ENCODE measurements at places on chromosomes 4 and X.

DNA sequence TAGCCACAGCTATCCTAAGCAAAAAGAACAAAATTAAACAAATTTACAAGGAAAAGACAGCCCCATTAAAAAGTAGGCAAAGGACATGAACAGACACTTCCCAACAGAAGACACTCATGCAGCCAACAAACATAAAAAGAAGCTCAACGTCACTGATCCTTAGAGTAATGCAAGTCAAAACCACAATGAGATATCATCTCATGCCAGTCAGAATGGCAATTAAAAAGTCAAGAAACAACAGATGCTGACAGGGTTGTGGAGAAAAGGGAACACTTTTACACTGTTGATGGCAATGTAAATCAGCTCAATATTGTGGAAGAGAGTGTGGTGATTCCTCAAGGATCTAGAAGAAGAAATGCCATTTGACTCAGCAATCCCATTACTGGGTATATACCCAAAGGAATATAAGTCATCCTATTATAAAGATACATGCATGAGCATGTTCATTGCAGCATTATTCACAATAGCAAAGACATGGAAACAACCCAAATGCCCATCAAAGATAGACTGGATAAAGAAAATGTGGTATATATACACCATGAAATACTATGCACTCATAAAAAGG is 163.0 kb upstream of the TET2 start:
- DNase-seq, result no peak

- DNase-seq, result no peak
Observed at GRCh38 chrX:31449965-31450364, 378.1 kb upstream of the FTHL17 start.

DNA sequence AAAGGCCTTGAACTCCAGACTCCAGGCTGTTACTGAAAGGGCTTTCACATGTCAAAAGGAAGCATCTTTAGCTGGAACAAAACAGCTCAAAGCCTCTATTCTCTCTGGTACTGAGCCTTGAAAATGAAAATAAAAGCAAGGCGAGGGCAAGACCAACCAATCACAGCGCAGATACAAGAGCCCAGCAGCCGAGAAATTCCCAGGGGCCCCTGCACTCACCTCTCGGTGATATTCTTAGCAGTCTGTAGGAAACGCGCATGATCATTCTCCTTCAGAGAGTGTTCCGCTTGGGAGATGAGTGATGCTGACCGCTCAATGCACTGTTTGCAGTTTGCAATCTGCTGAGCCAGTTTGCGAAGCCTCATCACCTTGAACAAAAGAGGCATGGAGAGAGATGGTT is 138.1 kb downstream of the MID1 start:
- no peak for DNase-seq

DNA sequence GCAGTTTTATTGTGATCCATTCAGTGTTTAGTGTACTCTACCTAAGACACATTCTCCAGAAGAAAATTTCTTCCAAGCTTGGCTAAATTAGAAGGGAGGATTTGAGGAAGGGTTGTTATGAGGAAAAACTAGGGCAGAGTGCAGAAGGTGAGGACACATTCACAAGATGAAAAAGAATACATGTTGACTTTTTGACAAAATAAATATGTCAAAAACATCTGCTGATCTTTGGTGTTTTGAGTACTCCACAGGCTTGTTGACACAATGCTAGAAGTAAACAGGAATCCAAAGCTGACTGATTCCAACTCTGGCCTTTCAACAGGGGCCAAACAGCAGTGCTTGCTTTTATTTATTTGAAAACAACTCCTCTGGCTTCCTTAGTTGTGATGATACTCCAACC is 125.8 kb upstream of the SLC7A11 start:
- no peak for DNase-seq

GRCh38 chrX:2445662-2446623 is 54.8 kb downstream of the DHRSX start:
- DNase-seq, result no peak

- no peak for DNase-seq
Observed at GRCh38 chr4:147862043-147862692, 130.3 kb downstream of the ARHGAP10 start.

All from stimulated activated CD4-positive, alpha-beta T cell treated with anti-CD3 and anti-CD28 coated beads, Interleukin-2, amount 100 ng/mL, for 48 hours (primary cell).